Activated CD4-positive, alpha-beta T cell treated with anti-CD3 and anti-CD28 coated beads for 36 hours (primary cell): ENCODE measurements at places on chromosomes 1 and 21.

GRCh38 chr1:175320804-175321203, 128.2 kb upstream of the KIAA0040 start:
- DNase-seq, result no peak

DNA sequence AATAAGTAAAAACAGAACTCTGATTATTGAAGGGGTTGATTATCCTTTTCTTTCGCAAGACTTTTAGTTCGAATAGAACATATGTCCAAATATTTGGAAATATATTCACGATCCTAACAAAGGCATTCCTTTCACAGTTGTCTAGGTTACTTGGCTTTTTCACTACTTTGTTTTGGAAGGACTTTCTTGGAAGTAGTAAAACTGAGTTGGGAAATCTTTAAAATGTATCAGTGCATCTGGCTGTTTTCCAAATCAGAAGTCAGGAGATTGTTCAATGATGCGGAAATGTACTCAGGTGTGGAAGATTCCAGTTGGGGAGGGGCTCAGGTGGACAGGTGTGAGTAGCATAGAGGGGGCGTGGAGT, 67.1 kb downstream of the SH3BGR start:
- DNase-seq, result no peak

GRCh38 chr21:45182958-45183357, 104.7 kb downstream of the POFUT2 start:
- DNase-seq, result no peak

DNA sequence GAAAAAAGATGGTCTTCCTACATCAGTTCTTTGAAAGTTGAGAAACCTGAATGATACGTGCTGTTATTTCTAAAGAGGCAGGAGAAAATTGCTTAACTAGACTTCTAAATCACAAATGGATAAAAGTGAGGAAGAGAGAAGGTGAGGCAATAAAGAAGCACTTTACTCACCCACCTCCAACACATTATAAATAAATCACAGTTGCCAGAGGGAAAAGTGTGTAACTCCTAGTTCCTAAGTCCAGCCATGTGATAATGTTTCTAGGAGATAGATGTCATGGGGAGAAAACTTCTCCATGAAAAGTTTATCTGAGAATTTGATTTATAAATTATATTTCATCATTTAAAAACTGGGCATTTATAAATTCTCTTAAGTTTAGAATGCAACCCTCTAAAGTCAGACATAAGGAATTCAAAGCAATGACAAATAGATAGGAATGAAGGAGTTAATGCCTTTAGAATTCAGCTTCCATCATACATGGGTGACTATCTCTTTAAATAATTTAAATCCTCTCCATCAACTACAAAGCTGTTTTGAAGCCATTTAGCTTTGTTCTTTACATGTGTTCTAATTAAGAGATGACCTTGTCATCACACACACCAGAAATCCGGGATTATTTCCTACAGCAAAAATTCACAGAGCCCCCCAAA, 60.0 kb downstream of the NRIP1 start:
- no peak for DNase-seq

- no peak for DNase-seq
Observed at GRCh38 chr1:19654886-19655717, 9.6 kb upstream of the HTR6 start.
